ENCODE measurements at places on chromosomes 3 and 15.

GRCh38 chr3:67653425-67654098 lies 850 bp downstream of the SUCLG2 start:
- DNase-seq = no peak

- DNase-seq = no peak
These were observed 13.8 kb downstream of the KLHL6 start for GRCh38 chr3:183541738-183542137.

DNA sequence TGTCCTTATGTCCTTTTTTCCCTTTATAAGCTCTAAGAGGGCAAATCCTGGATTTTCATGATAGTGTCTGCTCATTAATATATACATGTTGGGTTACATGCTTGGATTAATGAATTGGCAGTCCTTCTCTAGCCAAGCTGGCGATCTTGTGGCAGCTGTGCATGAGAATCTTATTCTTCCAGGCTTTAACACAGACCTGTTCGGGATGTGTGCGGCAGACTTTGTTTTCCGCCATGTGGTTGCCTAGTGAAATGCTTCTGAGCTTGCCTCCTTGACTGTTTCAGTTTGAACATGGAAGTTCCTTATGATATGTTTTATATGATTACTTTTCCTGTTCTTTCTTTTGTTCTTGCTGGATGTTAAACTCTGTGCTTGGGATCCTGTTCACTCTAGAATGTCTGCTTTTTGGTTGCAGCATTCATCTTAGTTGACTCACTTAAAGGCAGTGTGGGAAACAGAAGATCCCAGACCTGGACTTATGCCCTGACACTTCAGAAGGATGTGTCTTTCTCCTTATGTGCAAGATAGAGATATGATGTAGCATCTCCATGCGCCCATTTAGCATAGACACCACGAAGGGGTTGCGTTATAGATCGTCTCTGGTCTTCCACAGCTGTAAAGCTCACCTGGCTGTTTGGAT lies 7.2 kb downstream of the CHCHD6 start:
- DNase-seq = peak; percentile 19

DNA sequence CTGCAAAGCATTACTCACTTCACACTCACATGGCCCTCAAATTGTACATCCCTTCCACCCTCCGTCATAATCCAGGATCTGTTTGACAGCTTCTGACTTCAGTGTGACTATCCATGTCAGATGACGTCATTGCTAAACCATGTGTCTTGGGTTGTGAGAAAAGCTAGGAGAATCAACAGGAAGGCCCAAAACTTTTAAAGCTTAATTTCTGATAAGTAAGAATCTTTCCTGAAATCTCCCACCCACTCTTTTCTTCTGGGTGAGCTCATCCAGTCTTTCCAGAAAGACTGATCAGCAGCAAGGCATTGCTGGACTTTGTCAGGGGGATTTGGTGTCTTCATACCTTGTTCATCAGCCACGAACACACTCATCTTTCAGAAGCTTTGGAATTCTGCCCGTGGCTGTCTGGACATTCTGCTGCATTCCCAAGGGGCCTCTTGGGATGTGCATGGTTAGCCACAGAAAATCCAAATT lies 11.5 kb upstream of the LMCD1 start:
- peak; percentile 85 for DNase-seq

- DNase-seq = no peak
These were observed 11.4 kb downstream of the SKIL start for GRCh38 chr3:170368921-170369320.

DNA sequence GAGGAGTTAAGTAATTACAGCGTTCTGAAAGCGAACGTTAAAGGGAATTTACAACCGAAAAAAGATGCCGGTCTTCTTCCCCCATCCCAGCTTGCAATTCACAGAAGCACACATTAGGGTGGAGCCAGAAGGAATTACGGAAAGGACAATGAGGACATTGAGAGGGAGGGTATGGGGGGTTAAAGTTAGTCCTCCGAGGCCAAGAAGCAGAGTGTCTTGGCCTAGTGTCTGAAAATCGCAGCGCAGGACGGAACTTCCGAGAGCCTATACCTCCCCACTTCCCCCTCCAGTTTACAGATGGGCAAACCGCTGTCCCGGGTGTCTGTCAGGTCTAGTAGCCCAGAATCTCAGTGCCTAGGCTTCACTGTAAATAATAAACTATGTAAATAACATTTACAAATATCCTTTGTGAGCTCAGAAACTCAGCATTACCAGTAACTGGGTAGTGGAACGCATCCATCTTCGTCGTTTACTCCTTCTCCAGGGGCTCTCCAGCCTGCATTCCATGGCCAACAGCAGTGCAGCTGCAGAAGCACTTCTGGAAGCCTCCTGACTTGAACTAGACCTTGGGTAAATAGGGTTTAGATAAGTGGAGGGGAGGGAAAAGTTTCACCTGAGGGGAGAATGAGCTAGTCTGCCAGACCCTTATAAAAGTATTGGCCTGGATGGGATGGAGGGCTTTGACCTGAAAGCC lies 922 bp downstream of the ADPRH start:
- DNase-seq = no peak

- no peak for DNase-seq
These were observed 72.3 kb upstream of the LRIG1 start for GRCh38 chr3:66572938-66573710.

DNA sequence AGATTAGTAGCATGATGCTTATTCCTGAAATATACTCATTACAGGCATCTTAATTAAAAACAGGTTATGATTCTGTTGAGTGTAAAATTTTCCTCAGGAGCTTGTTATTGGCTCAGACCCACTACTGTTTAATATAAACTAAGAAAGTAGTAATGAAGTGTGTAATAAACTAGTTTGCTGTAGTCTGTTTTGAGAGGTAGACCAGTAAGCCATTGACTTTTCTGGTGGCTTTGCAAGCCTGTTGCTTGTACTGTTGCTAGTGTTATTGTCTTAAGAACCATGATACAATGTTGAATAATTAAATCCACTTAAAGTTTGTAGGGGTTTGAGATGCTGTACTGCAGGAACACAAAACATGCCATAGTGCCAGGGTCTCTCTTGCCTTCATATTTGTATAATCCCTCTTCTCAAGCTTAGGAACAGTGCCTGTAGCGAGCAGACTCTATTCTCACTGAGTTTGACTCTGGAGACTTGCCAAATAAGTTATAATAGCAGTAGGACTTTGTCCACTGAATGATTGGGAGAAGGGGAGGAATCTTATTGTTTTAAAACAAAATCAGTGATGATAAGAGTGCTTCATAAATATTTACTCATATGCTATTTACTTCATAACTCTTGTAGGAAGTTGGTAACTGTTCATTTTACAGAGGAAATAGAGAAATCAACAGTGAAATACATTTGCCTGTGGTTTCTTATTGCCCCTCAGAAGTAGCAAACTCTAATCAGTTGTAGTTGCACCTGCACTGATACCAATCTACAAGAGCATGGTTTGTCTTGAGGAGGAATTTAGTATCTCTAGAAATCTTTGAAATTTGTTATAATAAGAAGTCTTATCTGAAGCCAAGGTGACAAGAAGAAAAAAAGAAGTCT lies 13.4 kb downstream of the TCF12 start:
- no peak for DNase-seq

DNA sequence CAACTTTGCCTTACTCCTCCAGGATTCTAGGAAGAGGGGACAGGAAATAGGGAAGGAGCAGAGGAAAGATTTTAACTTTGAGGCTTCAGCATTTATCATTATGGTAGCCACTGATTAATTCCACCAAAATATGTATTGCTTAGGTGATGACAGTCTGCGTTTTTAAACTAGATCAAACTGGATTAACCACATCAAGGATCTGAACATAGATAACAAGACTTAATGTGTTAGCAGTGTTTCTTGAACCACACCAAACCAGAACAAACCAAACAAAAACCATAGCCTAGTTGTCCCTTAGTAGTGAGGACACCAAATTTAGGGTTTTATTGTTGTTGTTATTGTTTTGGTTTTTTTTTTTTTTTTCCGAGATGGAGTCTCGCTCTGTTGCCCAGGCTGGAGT lies 113.5 kb upstream of the LMOD3 start:
- no peak for DNase-seq

DNA sequence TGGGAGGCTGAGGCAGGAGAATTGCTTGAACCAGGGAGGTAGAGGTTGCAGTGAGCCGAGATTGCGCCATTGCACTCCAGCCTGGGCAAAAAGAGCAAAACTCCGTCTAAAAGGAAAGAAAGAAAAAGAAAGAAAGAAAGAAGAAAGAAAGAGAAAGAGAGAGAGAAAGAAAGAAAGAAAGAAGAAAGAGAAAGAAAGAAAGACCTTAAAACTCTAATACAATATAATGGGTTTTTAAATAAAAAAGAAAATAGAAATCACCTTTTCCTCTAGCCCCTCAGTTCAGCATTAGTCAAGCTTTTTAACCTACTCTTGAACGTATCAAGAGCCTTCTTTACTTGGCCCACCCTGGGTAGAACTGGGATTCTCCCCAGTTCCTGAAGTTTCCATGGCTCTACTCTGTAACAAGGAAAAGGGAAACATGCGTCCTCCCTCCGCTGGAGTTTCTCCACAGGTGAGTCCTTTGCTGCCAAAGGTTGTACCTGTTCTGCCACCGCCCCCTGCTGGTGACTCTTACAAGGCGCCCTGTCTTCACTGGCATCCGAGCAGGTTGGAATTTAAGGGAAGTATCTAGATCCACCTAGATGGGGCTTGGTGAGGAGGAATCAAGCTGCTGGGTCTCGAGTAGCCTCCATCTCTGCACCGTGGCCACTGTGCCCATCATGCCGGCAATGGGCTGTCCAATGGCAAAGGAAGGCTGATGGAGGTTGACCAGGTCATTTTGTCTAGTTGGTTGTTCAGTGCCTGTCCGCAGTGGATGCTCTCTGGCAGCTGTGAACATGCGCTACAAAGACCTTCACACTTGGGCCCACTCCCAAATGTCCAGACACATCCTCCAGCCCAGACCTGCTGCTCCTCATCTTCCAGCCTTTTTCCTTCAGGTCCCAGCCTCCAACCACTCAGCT lies 20.6 kb upstream of the EPHB3 start:
- peak; percentile 39 for DNase-seq

DNA sequence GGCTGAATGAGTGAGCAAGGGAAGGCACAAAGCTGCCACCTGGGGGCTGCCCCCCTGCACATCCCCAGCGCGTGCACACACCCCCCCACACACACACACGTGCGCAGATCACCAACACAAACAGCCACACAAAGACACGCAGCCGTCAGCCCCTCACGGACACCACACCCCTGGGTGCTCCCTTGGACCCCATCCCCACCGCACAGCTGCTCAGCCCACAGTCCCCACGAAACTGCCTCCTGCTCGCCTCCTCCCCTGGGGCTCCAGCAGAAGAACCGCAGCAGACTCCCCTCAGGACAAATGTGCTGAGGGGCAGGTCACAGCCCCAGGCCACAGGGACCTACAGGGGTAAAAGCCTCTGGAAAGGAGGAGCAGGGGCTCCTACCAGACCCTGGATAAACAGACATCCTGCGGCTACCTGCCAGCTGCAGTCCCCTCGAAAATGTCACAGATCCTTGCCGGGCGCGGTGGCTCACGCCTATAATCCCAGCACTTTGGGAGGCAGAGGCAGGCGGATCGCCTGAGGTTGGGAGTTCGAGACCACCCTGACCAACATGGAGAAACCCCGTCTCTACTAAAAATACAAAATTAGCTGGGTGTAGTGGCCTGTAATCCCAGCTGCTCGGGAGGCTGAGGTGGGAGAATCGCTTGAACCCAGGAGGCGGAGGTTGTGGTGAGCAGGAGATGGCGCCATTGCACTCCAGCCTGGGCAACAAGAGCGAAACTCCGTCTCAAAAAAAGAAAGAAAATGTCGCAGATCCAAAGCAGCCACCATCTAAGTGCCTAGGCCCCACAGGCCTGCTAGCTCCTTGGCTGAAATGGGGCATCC lies 6.5 kb downstream of the TWF2 start:
- DNase-seq = no peak

- no peak for DNase-seq
These were observed 225.0 kb upstream of the RASGRP1 start for GRCh38 chr15:38789566-38789965.

DNA sequence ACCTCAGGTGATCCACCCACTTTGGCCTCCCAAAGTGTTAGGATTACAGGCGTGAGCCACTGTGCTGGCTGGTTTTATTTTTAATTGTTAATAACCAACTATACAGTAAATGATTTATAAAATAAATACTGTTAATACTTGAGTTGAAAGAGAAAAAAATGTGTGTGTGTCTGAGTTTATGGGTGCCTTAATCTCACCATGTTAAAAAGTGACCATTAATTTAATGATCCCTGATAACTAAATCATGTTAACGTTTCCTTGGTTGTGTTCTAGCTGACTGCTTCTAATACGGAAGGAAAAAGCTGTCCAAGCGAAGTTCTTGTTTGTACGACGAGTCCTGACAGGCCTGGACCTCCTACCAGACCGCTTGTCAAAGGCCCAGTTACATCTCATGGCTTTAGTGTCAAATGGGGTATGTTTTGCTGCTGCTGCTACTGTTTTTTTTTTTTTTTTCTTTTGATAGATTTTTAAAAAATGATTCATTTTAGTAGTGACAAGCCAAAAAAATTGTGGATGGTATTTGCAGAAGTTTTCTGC lies 113.5 kb downstream of the GHSR start:
- no peak for DNase-seq

GRCh38 chr15:28984421-28985315 lies 98.9 kb downstream of the APBA2 start:
- DNase-seq = peak; percentile 68

GRCh38 chr15:82186719-82187406 lies 75.7 kb downstream of the EFL1 start:
- no peak for DNase-seq

- DNase-seq = no peak
These were observed 49.2 kb downstream of the PIERCE2 start for GRCh38 chr15:55457401-55458022.

DNA sequence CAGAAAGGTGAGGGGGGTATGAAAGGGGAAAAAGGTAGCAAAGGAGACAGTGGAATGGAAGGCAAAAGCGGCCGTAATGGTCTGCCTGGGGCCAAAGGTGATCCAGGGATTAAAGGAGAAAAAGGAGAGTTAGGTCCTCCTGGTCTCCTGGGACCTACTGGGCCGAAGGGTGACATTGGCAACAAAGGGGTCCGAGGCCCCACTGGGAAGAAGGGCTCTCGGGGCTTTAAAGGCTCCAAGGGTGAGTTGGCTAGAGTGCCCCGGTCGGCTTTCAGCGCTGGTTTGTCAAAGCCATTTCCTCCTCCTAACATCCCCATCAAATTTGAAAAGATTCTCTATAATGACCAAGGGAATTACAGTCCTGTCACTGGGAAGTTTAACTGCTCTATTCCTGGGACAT lies 6.7 kb downstream of the OTOL1 start:
- no peak for DNase-seq

DNA sequence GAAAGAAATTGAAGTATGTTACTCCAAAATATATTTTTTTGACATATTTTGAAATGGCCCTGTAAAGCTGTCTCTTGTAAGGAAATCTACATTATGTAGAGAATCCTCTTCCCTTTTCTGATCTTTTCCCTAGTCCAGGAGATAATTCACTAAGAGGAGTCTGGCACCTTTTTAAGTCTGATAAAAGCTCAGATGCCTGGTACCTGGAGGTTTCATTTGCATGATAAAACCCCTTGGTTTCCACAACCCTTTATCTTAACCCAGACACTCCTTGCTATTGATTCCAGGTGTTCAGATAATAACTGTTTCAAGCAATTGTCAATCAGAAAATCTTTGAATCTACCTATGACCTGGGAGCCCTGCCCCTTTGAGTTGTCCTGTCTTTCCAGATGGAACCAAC lies 26.5 kb downstream of the FGF12 start:
- DNase-seq = no peak

GRCh38 chr15:59074607-59075006 lies 30.3 kb upstream of the CCNB2 start:
- DNase-seq = no peak
